Small intestine (tissue), 16 donors: ENCODE measurements at places on chromosomes 2 and 18. TPM values are rescaled to one million over a fixed set of nuclear protein-coding genes. Genes with fewer than 3 reads are reported as not detected.

- no peaks in the 10 kb centered on the region for H3K36me3 ChIP-seq
- H3K4me3 ChIP-seq, result no peak overlapping the region
- DNase-seq, result no peak
- H3K4me1 ChIP-seq, result no peaks in the 10 kb centered on the region
- no peaks in the 10 kb centered on the region for H3K27me3 ChIP-seq
These were observed 424.6 kb downstream of the NCKAP5 start for GRCh38 chr2:133143645-133144044.

DNA sequence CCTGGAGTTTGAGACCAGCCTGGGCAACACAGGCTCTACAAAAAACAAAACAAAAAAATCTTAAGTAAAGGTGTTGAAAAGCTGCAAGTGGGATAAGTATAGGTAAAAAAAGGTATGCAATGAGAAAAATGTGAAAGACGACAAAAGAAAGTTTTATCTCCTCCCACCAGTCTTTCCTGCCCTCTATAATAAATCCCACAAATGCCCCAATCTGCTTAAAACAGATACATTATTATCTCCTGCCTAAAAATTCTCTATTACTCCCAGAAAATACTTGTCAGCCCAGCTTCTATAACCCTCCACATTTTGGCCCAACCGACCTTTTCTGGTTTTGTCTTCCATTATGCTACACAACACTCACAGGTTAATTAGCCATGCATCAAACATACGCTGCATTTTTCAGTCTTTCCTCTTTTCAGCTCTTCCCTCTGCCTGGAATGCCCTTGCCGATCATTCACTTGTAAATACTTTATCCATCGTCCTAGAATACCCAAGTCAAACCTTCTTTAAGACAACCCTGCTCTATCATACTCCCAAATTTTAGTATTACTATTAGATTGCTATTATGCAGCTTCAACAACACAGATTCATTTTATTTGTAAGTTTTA is 10.8 kb downstream of the ASXL2 start:
- H3K4me3 ChIP-seq, result no peak overlapping the region
- DNase-seq, result no peak
- H3K36me3 ChIP-seq, result no peaks in the 10 kb centered on the region
- H3K4me1 ChIP-seq, result no peaks in the 10 kb centered on the region
- H3K27ac ChIP-seq, result no peak overlapping the region

The CKAP2L gene
- polyA plus RNA-seq, result 8.0 TPM

The ECEL1 gene
- polyA plus RNA-seq, result not detected
